ENCODE measurements at places on chromosomes 1 and 21. TPM values are rescaled to one million over a fixed set of nuclear protein-coding genes. Genes with fewer than 3 reads are reported as not detected.

- DNase-seq, result no peak
Observed at GRCh38 chr1:161949548-161949947, 74.1 kb downstream of the OLFML2B start.

DNA sequence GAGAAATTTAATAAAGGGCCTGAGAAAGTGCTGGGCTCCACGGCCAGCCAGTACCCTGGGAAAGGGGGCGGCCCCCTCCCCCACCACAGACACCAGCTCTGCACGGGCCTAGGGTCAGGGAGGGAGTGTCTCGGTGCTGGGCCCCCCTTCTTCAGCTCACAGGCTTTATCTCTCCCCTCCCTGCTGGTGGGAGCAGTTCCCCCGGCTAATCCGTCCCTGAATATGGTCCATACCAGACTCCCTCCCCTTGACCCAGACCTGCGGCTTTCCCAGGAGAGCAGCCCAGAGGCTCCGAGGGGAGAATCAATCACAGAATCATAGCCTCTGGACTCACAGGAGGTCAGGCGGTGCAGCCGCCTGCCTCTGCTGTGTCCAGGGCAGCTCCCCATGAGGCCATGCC, 26.0 kb upstream of the RSPO1 start:
- DNase-seq, result no peak

GRCh38 chr1:44637702-44638411, 36.4 kb downstream of the TMEM53 start:
- no peak for DNase-seq

DNA sequence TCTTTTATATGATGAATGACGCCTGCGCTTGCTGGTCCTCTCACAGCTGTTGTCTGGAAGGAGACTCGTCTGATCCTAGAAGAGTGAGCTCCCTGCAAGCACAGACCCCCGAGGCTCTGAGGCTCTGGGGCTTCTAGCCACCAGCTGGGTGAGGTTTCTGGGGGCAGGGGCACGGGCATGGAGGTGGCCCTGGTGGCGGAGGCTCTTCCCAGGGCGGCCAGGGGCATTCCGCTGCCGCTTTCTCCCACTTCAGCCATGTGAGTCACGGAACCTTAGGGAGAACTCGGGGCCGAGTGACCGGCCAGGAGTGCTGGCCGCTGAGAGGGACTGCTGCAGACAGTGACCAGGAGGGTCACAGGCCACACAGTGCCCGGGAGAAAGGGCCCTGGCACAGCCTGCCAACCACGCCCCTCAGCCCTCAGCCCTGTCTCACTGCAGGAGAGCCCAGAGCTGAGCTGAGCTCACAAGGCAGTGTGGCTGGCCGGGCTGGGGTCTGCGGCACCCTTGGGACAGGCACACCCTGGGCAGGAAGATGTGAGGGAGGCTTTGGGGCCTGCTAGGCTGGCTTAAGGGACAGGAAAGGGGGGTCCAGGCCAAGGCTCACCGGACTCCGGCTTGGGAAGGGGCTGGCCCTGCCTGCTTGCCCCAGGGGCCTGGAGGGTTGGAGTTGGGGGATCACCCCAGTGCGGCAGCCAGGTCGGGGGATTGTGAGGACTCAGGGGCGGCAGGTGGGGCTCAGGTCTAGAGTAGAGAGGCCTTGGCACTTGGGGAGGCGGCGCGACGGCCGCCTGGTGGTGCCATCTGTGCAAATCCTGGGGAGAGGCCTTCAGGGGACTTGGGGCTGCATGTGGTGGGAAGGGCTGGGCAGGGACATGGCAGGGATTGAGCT, 35.7 kb downstream of the MORN1 start:
- no peak for DNase-seq

- DNase-seq, result no peak
Observed at GRCh38 chr1:155015527-155016230, 13.1 kb downstream of the ZBTB7B start.

DNA sequence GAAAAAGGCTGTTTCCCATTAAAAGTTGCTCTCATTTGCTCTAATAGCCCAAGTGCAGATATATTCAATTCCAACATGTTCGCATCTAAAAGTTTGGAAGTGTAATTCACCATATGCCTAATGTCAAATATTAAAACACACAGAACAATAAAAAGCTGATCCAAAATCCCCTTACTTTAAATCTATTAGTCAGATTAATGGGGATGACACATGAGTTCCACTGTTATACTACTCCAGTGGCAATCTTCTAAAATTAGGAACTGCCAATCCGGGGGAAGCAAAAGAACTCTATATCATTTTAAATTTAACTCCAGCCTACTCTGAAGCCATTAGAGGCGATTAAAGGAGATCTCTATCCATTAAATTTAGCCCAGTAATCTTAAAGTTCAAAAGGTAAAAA, 317.1 kb downstream of the NTNG1 start:
- no peak for DNase-seq

The GJA8 gene
- not detected for total RNA-seq

Data from activated naive CD8-positive, alpha-beta T cell treated with anti-CD3 and anti-CD28 coated beads, Interleukin-2, amount 10 ng/mL, durations not matched to agents 7 days and 5 days (primary cell).